ENCODE measurements at places on chromosomes 6 and 20.

- no peak for DNase-seq
Observed at GRCh38 chr6:159984268-159984786, 15.4 kb downstream of the IGF2R start.

DNA sequence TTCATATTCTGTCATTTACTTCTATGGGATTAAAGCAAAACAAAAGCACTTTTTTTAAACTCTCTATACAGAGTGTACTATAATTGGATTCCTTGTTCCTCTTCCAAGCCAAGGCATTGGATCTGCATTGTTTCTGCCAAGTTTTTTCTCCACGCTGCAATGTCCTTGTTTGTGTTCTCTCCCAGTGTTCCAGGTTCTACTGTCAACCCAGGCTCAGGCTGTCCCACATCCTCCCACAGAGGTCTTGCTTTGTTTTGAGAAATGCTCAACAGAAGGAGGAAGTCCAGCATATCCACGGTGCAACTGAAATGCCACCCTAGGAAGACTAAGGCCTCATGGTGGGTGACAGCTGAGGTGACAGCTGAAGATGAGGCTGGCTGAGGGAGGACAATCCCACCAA lies 287.1 kb upstream of the PRDM1 start:
- DNase-seq, result no peak

DNA sequence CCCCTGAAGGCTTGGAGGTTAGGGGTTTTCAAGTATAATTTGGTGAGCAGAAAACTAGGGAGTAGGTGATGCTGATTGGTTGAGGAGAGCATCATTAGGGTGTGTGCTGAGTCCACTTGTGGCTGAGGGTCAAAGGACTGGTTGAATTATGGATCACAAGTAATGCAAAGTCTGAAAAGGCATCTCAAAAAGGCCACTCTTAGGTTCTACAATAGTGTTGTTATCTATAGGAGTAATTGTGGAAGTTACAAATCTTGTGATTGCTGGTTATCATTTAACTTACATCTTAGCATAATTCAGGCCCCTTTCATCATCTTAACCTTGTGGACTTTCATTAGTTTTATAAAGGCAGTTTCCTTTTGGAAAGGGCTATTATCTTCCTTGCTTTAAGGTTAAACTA lies 60.8 kb downstream of the UBR2 start:
- DNase-seq, result no peak

GRCh38 chr20:32206760-32207625 lies 550 bp downstream of the PLAGL2 start:
- peak; percentile 36 for DNase-seq

- DNase-seq, result no peak
Observed at GRCh38 chr6:157538168-157538567, 157.2 kb downstream of the ZDHHC14 start.

DNA sequence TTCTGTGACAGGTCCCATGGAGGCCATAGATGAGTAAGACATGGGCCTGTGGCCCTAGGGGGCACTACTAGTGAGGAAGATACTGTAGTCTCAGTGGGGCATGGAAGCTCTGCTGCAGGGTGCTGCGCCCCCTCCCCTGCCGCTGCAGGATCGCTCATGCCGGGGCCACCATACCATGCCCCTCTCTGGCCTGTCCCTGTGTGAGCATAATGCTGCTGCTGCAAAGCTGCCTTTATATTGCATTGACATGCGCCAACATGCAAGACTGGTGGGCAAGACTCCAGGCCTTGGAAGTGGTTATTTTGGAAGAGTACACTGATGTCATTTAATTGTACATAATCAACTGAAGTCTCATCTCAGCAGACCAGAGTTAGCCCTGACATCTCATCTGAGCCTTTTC lies 60.0 kb downstream of the TOX2 start:
- DNase-seq, result no peak

- DNase-seq, result no peak
Observed at GRCh38 chr20:37072293-37073196, 23.3 kb downstream of the RBL1 start.

DNA sequence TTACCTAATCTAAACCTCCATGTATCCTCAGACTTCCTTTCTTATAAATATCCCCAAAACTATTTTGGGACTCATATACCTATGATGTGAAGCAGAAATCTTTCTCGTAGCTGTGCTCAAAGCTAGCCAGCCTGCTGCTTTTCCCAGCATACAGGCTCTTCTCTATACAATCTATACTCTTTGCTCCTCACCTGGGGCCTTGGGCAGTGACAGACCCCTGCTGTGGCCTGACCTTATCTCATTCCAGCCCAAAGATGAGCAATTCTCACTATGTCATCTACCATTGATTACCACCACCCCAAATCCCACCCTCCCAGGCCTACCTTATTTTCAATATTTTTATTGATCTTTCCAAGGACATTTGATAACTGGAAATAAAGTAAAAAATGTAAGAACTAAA lies 83.2 kb upstream of the FBXL4 start:
- DNase-seq, result no peak

DNA sequence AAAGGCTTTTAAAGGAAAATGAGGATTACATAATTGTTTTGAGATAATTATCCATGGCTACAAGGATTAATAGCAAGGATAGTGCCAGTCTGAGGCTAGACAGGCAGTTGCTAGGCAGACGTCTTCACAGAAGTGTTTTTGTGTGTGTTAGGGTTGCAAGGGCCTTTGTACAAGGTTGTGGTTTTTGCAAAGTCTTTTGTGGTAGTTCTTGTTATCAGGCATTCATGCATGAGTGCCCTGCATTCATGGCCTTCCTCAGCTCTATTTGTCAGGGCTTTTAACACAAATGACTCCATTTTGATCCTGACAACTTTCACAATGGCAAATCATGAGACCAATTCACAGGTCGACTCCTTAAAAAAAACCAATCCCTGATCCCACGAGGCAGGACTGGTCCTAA lies 68.1 kb upstream of the TXNDC5 start:
- no peak for DNase-seq

- no peak for DNase-seq
Observed at GRCh38 chr20:16806061-16806460, 57.9 kb downstream of the OTOR start.

- no peak for DNase-seq
Observed at GRCh38 chr6:101146389-101146788, 247.1 kb upstream of the GRIK2 start.

DNA sequence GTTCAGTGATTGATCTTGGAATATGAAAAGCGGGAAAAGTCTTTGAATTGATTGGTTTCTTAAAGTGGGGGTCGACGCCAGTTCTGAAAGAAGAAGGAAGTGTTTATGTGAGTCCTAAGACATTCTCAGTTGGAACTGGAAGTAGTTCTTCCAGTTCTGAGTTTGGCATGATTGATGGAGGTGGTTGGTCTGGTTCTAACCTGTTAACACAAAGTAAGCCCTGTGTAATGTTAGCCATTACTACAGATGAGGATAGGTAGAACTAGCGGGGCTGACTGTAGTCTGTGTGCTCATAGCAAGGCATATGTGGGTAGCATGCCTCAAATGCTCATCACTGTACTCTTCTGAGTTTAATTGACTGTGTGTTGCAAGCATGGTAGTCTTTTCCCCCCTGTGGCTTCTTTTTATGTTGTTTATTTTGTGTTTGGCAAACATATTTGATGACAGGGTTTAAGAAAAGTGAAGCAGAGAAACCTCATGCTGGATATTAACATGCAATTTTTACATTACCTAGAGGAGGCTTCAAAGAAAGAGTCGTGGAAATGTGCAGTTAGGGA lies 24.9 kb downstream of the CITED2 start:
- DNase-seq, result no peak

DNA sequence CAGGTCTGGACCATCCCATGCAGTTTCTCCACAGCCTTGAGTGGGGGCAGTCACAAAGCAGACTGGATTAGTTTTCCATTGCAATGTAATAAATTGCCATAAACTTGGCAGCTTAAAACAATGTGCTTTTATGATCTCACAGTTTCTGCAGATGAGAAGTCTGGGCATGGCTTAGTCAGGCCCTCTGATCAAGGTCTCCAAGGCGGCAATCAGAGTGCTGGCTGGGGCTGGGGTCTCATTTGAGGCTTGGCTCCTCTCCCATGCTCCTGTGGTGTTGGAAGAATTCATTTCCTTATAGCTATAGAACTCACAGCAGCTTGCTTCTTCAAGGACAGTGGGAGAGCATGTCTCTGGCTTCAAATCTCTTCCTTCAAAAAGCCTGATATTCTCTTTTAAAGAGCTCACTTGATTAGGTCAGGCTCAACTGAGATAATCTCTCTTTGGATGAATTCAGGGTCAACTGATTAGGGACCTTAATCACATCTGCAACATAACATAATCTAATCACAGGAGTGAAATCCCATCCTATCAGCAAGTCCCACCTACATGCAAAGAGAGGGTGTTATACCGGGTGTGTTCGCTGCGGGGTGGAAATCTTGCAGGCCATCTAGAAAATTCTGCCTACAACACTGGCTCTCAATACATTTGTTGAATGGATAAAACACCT lies 77.4 kb upstream of the SULF2 start:
- no peak for DNase-seq

DNA sequence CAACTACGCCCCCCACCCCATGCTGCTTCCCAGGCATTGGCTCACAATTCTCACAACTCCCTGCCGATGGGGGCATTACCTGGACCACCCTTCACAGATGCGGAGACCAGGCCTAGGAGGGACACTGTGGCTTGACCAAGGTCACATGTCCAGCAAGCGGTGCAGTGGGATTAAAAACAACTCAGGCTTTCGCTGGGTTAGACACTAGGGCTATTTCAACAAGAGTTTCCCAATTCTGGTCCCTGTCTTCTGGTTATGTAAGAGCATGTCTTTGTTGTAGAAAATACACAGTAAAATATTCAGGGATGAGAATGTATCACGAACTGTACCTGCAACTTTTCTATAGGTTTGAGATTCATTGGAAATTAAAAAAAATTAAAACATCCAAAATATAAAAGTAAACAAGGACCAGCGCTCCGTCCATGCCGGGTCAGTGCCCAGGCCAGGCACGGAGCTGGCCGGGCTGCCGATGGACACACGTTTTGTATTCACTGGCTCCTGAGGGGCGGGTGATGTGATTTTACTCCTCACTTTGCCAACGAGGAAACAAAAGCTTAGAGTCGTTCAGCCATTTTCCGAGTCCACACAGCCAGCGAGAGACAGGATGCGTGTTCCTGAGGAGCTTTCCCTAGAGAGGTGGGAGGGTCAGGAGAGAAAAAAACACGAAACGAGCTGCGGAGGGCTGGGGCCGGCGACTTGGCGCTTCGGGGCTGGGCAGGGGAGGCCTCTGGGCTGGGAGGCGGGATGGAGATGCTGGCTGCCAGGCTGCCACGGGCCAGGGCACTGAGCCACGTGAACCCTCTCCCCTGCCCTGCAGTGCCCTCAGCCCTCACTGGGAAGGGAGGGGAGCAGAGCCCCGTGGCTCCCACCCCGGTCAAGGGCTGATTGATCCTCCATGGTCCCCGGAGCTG lies 17.1 kb upstream of the VSTM2L start:
- DNase-seq, result no peak

DNA sequence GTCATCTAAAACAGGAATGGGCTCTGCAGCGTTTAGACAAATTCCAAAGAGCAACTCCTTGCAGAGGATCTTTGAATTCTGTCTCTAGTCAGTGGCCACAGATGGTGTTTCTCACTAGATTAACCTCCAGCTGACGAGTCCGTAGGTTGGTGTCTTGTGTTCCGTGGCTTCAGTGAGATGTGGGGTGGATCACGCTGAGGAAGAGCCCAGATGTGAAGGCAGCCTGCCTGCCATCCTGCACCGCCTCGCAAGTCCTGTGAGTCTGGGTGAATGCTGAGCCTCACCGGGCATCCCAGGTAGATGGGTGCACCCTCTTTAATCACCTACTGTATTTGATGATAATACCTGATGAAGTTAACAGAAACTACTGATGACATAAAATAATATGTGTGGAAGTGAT lies 70.4 kb downstream of the THBS2 start:
- no peak for DNase-seq

- peak; percentile 58 for DNase-seq
Observed at GRCh38 chr20:63896264-63897105, 1.6 kb downstream of the DNAJC5 start.

DNA sequence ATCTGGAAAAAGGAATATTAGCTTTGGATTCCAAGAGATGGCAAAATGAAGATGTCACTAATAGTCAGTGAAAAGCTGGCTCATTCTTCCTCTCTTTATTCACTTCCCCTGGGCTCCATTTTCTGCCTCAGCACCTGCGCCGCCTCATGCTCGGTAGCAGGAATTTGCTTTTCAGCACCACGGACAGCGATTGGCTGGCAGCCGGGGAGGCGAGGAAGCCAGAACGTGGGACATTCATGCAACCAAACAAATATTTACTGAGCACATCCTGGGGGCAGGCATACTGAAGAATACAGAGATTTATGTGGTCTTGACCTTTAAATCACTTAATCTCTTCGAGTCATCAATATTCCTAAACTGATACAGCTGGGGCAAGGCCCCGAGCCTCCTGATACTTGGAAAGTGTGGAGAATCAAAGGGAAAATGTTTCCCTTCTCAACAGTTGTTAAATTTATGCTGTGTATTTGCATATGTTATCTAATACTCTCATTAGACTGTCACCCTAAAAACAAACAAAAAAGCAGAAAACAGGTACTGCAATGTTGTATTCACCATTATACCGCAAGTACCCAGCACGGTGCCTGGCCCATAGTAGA lies 12.1 kb upstream of the PDYN start:
- peak; percentile 58 for DNase-seq

GRCh38 chr6:168906391-168906790 lies 347.3 kb downstream of the THBS2 start:
- no peak for DNase-seq

- DNase-seq, result no peak
Observed at GRCh38 chr6:139490482-139490881, 116.0 kb upstream of the CITED2 start.

GRCh38 chr6:151057061-151057460 lies 182.7 kb upstream of the AKAP12 start:
- no peak for DNase-seq

DNA sequence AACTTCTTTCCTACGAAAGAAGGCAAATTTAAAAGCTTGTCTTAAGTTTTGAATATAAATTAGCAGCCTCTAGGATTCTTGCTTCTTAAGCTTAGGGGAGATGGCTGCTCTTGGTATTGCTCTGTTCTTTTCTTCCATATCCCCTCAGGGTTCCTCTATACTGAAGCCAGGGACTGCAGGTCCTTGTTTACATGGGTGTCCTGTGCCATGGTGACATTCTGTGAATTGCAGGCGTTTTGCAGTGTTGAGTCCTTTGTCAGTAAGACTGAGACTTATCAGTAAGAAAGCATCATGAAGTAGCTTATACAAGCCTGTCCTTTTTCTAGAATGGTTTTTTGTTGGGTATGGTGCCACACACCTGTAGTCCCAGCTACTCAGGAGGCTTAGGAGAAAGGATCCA lies 147.8 kb downstream of the ARID1B start:
- no peak for DNase-seq

- no peak for DNase-seq
Observed at GRCh38 chr6:139812939-139813338, 438.5 kb upstream of the CITED2 start.

DNA sequence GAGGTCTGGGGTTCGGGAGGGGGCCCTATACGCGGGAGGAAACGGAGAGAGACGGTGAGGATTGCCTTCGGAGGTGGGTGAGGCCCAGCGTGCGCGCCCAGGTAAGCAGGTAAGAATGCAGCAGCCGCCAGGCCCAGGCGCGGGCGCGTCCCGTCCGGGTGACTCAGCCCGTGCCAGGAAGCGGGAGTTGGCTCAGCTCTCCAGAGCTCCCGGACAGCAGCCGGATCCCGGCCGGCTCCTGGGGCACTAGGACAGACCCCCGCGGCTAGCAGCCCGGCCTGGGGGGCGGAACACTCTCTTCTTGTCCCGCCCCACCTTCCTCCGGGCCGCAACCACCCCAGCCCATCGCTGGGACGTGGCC lies 1.5 kb upstream of the MDFI start:
- peak; percentile 54 for DNase-seq
